ENCODE measurements at places on chromosomes 7 and 10. TPM values are rescaled to one million over a fixed set of nuclear protein-coding genes. Genes with fewer than 3 reads are reported as not detected.

The NPSR1 gene
- total RNA-seq, result not detected

GRCh38 chr10:33217854-33218253, 116.6 kb downstream of the NRP1 start:
- no peak for DNase-seq

DNA sequence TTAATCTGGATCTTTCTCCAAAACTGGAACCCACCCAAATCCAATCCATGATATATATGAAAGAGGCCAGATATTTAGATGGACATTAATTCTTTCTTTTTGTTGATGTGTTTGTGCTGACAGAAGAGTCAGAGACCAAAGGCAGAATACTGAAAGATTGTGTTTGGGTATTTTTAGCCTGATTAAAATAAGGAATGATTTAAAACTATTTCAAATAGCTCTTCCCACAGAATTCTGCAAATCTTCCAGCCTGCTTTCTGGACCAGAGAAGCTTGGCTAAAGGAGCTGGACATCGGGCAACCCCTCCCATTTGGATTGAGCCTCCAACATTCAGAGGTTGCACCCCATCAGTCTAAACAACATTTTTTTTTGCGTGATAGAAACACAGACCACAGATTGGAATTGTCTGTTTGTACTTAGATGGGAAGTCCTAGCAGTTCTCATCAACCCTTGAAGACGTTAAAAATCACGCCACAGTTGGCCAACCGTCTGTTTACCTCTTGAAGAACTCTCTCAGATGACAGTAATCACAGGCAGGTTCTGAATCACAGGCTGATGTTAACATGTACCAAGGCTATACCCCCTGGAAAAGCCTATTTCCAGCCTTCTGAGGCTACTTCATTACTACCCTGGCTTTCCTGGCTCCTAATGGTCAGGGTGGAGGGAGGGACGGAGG, 155.2 kb upstream of the NRP1 start:
- peak; percentile 48 for DNase-seq

The ACTL6B gene
- total RNA-seq, result not detected

DNA sequence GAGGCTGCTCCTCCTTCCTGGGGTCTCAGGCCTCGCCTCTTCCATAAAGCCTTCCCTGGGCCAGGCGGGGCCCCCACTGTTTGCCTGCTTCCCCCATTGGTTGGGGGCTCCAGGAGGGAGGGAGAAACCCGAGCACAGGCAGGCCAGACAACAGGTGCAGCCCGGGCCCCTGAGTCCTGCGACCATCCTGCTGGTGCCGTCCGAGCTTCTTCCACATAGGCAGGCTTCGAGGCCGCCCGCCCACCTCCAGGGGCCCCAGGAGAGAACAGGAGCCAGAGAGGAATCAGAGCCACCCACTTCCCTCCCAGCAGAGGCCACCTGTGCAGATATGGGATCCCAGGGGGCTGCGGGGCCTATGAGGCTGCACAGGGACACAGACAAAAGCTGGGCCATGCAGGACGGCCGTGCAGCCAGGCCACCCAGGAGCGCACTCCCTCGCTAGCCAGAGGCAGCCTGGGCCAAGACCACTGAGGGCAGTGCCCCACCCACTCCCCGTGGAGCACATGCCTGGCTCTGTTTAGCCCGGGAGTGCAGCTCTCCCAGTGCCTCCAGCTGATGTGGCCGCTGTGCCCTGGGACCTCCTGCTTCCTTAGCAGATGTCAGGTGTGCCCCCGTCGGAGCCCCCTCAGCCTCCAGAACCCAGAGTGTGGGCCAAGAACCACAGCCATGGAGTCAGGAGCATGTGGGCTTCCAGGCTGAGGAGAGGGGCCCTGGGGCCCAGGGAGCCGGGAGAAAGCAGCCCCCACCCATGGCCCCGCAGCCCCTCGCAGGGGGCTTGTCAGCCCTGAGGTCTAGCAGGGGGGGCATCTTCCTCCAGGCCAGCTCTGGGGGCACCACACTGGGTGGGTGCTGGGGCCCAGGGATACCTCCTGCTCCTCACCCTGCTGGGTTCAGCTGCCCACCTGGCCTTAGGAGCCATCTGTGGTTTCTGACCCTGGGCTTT, 59.9 kb upstream of the INPP5A start:
- DNase-seq, result no peak

DNA sequence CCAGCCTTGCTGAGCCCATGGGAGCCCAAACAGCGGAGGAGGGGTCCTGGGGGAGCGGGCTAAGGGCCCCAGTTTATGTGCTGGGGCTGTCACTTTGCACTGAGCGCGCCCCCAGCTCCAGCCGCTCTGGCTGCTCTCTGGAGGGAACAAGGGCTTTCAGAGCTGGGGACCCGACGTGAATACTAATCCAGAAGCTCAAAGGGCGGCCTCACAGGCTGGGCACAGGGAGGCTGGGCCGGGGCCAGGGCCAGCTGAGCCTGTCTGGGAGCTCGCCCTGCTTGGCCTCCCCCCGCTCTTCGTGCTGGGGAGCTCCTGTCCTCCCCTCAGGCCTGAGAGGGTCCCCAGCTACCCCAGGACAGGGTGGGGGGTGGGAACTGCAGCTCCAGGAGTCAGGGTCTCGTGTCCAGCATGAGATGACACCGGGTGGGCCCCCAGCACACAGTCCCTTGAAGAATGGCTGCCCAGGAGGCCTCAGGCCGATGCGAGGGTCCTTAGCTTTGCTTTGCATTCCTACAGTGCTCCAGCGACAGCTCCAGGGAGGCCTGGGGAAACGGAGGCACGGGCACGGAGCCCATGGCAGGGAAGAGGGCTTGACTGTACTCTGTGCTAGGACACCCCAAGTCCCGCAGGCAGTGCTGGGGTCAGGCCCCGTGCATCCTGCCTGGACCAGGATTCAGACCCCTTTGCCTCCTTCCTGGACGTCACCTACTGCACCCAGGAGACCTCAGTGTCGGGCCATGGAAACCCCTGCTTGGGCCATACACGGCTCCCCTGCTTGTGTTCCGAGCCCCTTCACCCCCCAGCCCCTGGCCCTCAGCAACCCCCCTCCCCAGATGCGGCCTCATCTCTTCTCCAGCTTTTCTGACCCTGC, 5.8 kb upstream of the AMZ1 start:
- DNase-seq, result no peak

- peak; percentile 99 for DNase-seq
Measured at GRCh38 chr10:1048732-1049424, at the start of gene IDI1. TSS of gene IDI1 (minus strand) at chr10:1049119. CDS start at chr10:1049003, 116 bp downstream.

DNA sequence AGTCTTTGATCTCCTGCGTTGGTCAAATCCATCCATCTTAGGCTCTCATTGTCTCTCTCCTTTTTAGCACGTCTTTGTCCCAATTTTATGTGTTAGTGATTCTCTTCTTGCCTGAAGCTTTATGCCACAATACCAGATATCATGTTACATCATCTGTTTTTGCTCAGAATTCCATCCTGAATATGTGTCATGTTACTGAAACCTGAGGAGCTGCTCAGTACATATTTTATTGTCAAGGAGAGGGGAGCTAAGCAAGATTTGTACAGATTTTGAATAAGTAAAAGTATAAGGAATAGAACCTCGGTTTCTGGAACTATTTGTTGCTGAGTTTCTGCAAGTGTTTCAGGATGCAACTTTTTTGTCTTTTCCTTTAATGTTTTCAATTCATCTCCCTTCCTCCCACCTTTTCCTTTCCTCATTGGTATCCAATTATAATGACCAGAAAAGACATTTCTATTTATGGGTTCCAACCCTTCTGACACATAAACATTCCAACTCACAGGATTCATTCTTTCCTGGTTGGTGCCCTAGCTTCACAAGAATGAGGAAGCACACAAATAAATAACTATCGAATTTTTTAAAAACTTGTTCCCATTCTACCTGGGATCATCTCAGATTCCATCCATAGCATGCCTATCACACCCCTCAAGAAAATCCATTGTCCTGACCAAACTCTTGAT, 291.8 kb downstream of the CRPPA start:
- DNase-seq, result peak; percentile 46

DNA sequence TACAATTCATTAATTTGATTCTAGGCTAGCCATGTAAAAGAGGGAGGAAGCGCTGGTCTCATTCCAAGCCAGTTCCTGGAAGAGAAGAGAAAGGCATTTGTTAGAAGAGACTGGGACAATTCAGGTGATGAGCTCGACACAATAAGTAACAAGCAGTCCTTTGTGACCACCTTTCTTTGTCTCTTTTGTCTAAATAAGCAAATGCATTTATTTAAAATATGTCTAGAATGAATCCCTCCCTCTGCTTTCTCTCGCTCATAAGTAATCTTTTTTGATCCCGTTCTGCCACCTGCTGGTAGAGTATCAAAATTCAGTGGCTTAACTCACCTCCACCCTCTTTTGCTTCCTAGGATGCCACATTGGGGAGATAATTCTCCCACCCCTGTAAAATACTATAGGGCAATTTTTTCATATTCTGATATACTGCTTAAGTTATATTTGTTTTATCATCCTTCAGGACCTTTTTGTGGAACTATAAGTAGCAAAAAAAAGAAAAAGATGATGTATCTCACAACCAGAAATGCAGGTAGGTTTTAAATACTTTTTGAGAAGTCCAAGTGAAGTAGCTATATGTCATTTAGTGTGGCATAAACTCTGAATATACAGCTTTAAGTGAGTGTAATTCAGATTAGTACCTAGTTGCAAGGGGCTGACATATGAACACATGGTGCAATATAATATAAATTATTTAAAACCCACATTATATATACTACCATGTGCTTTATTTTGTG, 91.5 kb downstream of the GSDME start:
- DNase-seq, result peak; percentile 15

The AGR3 gene
- total RNA-seq, result not detected

- DNase-seq, result no peak
Measured at GRCh38 chr7:32036557-32036956, 33.6 kb downstream of the PDE1C start.

The GSTO2 gene
- total RNA-seq, result 6.3 TPM

DNA sequence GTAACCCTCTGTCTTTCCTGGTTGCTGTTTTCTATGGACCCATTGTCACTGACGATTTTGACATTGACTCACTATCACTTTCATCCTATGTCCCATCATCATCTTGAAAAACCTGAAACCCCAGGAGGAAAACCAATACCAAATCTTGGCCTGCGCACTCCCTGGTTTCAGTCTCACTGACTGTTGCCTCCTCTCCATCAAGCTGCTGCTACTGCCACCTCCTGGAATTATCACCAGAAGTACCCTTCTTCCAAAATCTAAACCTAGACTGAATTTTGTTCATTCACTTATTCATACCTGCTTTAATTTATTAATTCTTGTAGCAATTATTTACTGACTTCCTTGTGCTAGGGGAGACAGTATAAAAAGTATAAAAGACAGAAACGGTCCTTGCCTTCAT, 44.5 kb upstream of the ACBD5 start:
- no peak for DNase-seq

DNA sequence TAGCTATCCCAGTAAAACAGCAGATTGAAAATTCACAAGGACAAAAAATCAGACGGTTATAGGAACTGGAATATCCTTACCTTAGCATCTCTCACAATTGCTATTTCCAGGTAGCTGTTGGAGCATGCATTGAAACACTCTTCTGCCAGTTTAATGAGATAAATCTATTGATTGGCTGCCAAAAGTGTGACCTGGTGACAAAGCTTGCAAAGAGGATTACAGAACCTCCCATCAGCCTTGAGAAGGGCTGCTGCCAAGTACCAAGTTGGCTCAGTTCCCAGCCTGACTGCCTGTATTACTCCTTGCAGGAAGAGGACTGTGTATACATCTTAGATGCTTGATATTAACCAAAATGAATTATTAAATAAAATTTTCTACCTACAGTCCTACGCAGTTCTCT, 5.1 kb downstream of the PRLHR start:
- DNase-seq, result no peak

The CCDC172 gene
- not detected for total RNA-seq

GRCh38 chr7:136874393-136875032, 6.1 kb downstream of the CHRM2 start:
- DNase-seq, result no peak

The MKX gene
- total RNA-seq, result 4.0 TPM

The OTUD1 gene
- total RNA-seq, result 20.8 TPM

GRCh38 chr10:58653139-58653538, 140.5 kb downstream of the BICC1 start:
- DNase-seq, result peak; percentile 40

- DNase-seq, result no peak
Measured at GRCh38 chr7:66682350-66683093, 53.8 kb downstream of the KCTD7 start.

- no peak for DNase-seq
Measured at GRCh38 chr7:123652406-123652805, 3.3 kb upstream of the LMOD2 start.

The EPDR1 gene
- total RNA-seq, result 11.4 TPM

GRCh38 chr10:116629340-116629739, 8.6 kb downstream of the PNLIPRP2 start:
- DNase-seq, result no peak

DNA sequence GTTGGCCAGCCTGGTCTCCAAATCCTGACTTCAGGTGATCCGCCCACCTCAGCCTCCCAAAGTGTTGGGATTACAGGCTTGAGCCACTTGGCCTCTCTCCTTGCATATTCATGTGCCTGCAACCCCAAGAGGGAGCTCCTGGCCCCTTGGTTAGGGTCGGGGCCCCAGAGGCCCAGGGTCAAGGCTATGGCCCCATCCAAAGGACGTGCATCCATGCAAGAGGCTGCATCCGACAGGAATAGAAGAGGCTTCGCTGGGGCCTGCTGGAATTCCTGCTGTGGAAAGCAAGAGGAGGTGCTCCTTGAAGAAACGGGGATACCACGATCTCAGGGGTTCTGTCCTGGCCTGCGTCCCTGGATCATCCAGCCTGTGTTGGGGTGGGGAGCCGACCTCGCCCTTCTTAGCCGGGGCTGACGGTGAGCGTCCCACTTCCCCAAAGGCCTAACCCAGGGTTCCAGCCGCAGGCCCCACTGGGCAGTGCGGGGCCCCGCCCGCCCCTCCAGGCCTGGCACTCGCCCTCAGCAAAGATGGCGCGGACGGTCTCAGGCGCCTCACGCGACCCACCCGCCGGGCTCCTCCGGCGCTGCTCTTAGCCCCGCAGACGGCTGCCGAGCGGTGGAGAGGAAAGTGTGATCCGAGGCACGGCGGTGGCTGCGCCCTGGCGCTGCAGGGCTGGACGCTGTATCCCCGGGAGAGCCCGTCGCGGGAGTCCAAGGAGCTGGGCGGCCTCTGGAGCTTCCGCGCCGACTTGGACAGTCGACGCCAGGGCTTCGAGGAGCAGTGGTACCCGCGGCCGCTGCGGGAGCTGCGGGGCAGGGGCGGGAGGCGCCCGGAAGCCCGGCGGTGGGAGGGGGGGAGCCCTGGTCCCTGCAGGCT, 54.7 kb downstream of the ZNF727 start:
- DNase-seq, result no peak

- no peak for DNase-seq
Measured at GRCh38 chr10:86314616-86315548, 51.7 kb downstream of the GRID1 start.

- DNase-seq, result no peak
Measured at GRCh38 chr7:128697302-128697905, 25.3 kb downstream of the GARIN1A start.

The FRMD4A gene
- 33.3 TPM for total RNA-seq

DNA sequence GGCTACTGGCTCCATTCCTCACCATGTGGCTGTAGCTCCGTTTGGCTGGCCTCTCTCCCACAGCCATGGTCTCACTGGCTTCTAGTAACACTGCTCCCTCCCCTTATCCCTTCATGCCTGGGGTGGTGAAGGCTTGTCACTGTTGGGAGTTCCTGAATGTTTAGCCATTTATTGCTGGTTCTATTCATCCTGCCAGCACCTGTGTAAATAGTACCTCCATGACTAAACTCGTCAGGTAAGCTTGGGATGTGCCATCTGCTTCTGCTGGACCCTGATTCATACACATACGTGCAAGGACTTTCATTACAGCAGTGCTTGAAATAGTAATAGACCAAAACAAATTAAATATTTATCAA, 61.6 kb downstream of the CCDC71L start:
- no peak for DNase-seq

The TCAF2 gene
- 1.2 TPM for total RNA-seq

The ARHGAP12 gene
- 49.3 TPM for total RNA-seq

- DNase-seq, result no peak
Measured at GRCh38 chr7:114021135-114021534, 102.3 kb upstream of the PPP1R3A start.

Measured in skin of body (tissue), 3 donors.